ENCODE measurements at places on chromosomes 16 and 17.

DNA sequence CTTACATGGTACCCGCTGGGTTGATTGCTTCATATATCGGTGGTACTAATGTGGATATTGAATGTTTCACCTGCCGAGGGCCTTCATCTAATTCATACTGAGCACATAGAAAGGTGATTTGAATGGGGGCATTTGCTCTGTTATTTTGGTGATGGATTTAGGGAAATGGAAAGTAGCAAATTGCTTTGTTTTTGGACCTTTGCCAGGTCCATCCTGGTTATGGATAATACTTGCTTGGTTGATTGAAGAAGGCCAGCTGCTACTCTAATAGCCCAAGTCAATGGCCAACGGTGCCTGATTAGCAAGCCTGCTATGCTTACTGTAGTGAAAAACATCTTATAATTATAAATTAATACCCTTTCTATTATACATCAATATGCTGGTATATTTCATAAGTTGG lies 253.6 kb downstream of the CDH13 start:
- no peak for DNase-seq

- DNase-seq, result no peak
Observed at GRCh38 chr16:20838240-20838639, 31.9 kb downstream of the REXO5 start.

- no peak for DNase-seq
Observed at GRCh38 chr17:76267051-76267576, 2.0 kb downstream of the UBALD2 start.

- DNase-seq, result no peak
Observed at GRCh38 chr17:57663326-57664070, 81.6 kb downstream of the CCDC182 start.

DNA sequence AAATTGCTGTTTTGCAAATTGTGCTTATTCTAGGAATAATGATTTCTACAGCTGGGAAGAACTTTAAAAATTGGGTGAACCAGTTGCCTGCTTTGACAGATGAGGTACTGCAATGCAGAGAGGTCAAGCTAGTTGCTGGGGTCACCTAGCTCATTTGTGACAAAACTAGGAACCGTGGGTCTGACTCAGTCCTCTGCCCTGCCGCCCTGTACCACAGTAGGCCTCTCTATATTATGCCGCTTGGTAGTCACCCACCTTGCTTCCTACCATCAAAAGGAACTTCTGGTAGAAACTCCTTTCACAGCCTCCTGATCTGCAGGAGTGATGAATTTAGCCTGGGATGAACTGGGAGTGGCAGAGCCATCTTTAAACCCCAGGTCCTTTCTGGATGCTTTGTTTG lies 105.7 kb downstream of the PITPNC1 start:
- no peak for DNase-seq

DNA sequence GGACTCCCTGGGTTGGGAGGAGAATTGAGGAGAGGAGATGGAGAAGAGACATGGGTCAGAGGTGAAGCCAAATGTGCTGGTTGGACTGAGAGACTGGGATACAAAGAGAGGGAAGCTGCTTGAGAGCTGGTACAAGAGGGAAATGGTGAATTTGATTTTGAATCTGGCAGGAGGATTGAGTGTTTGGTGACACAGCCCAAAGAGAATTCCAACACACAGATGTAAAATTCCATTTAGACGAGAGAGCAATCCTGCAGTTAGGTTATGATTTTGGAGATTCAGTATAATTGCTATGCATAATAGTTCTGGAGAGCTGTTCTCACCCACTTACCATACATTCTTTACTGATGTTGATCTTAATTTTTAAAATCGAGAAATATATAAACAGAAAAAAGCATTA lies 57.7 kb downstream of the HSD17B2 start:
- DNase-seq, result no peak

DNA sequence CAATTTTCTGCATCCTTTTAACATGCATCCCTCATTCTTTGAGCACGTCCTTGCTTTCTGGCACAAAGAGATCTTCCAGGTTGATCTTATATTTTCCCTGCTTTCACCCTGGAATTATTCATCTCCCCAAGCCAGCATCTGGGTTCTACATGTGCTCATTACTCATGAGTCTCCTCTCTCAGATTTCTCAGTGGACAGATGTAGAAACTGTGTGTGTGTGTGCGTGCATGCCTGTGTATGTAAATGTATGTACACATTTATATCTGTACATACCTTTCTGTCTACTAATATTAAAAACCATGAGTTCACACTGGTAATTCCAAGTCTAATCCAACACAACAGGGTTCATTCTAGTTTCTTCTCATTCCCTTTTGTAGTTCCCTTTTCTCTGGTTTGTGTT lies 41.9 kb upstream of the NSRP1 start:
- no peak for DNase-seq

GRCh38 chr17:14351493-14351892 lies 50.6 kb downstream of the HS3ST3B1 start:
- DNase-seq, result no peak

- no peak for DNase-seq
Observed at GRCh38 chr16:87306516-87306915, 10.7 kb downstream of the C16orf95 start.

DNA sequence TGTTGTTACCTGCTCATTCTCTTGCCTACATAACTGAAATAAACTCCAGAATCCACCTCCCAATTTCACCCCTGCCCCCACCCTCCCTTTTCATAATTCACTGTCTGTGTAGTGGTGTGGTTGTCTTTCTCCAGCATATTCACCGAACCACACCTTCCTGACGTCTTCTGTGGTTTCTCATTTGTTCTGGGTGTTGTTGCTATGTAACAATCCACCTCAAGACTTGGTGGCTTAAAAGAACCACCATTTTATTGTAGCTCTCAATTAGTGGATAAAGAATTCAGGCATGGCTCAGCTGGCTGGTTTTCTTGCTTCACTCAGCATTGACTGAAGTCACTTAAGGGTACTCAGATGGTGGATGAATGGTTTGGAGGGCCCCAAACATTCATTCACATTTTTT lies 229.8 kb downstream of the MAF start:
- DNase-seq, result no peak

- DNase-seq, result no peak
Observed at GRCh38 chr16:1288813-1289476, 20.5 kb upstream of the UBE2I start.

DNA sequence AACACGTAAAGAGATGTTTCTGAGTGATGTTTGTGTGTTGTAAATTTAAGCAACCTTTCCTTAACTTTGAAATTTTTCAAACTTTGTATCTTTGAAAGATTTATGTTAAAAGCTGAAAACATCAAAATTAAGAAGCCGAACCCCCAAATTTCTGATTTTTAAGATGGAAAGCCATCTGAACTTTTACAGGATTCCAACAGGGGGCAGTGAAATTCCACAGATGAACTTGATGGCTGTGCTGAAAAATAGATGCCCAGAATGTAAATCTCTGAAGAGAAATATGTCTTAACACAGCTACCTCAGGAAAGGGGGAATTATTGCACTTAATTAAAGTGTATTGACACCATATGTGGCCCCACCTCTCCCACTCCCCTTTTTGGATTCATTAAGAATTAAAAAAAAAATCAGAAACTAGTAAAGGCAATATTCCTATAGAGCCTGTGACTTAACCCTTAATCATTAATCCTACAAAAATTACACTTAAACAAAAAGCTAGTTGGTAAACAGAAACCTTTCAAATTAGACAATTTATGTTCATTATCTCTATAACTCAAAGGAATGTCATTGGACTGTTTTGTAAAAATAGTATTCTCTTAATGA lies 597.9 kb downstream of the KCNJ2 start:
- DNase-seq, result no peak

GRCh38 chr17:80819422-80820164 lies 172.0 kb upstream of the CHMP6 start:
- no peak for DNase-seq

DNA sequence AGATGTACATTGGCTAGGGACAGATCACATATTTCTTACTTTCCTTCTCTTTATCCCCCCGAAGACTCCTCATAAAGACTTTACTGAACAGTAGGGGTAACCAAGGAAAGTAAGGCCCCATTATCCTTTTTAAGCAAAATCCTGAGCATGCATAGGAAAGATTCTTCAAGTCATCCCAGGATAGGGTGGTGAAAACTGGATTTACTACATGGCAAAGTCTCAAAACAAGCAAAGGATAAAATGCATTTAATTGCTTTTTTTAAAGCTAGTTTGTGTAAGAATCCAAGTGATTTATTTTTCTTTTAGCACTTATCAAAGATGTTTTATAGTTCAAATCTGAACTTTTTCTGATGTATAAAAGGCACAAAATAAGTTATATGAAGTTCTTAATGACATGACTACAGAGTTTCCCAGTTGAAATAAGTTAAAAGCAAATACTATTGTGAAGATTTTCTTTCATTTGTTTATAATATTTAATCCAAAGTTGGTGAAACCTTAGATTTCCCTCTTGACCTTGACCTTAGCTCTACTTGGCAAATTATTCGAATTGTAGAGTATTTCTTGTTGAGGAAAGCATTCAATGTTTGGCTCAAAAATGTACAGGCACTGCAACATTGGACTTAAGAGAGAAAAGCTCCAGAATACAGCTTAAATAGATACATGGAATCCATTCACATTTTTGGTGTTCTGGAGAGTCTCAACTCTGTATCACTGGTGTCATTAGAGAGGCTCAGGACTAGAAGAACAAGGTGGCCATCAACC lies 104.3 kb downstream of the ABCA8 start:
- no peak for DNase-seq

- peak; percentile 20 for DNase-seq
Observed at GRCh38 chr16:68396481-68396880, 51.8 kb downstream of the SMPD3 start.

DNA sequence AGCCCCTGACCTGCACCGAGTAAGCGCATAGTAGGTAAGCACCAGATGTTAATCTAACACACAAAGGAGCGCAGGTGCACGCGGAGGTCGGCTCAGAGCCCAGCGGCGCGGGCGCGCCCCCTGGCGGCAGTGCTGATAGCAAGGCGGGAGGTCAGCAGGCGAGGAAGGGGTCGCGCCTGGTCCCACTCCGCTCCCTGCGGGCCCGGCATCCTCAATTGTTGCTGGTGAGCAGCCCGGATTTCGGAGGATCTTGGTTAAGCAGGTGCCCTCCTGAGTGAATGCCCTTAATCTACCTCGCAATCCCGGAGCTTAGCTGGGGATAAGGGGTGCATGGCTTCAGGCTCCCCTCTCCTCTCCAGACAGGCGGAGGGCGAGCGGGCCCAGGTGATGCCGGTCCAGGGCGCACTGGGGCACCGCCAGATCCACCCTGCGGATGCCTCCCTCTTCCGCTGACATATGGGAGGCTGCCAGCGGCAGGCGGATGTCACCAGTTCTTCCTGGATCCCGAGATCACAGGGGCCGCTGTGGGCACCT lies 4.0 kb upstream of the WNT3 start:
- no peak for DNase-seq

- DNase-seq, result no peak
Observed at GRCh38 chr16:64238571-64238970, 883.3 kb downstream of the CDH11 start.

GRCh38 chr17:31582151-31582907 lies 190.9 kb downstream of the RAB11FIP4 start:
- DNase-seq, result no peak

DNA sequence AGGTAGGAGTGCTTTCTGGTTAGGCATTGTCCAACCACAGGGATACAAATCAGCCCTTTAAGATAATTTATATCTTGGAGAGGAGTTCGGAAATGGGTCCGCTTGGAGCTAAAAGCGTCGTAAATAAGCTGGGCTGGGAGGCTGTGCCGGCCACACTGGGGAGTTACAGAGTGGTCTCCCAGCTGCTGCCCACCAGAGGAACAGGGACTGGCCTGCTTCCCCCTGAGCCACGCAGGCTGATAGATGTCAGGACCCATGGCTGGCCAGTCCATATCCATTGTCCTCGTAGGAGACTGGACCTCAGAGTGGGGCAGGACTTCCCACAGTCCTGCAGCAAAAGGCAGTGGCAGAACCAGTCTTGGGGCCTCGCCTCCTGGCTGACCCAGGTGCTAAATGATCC lies 12.6 kb upstream of the WSCD1 start:
- no peak for DNase-seq

DNA sequence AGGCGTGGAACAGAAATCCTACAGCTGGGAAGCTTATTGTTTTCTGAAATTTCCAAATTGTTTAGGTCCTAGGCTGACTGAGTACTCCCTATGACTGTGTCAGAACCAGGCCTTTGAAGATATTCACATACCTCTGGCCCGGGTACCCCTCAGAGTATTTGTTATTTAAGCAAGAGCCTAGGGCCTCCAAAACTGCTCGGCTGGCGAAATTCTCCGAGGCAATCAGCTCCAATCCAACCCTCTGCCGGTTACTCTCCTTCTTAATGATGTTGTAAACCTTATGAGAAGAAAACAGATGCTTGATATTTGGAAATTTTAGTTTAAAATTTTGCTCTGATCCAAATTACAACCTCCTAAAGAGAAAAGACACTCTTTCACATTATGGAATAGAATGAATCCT lies 9.8 kb downstream of the SHMT1 start:
- DNase-seq, result no peak

DNA sequence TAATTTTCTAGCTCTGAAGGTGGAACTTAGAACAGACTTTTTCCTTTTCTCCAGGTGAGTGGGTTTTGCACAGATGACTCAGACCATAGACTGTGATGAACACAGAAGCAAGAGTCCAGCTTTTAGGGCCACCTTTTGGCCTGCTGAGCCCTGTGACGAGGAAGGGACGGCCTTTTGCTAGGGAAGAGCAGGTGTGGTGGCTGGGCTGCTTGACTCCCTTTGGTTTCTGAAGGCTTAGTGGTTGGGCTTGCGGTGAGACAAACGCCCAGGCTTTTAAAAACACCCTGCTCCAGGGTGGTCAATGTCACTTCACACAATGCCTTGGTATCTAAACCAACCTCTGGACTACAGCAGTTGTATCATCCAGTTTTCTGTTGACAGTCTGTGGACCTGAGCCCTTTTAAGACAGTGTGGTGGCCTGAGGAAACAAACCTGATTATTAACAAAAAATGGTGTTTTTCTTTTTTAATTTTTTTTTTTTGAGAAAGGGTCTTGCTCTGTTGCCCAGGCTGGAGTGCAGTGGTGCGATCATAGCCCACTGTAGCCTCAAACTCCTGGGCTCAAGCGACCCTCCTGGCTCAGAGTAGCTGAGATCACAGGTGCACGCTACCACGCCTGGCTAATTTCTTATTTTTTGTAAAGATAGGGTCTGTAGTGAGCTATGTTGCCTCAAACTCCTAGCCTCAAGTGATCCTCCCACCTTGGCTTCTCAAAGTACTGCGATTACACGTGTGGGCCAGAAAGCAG lies 134.0 kb downstream of the SNX29 start:
- DNase-seq, result no peak

DNA sequence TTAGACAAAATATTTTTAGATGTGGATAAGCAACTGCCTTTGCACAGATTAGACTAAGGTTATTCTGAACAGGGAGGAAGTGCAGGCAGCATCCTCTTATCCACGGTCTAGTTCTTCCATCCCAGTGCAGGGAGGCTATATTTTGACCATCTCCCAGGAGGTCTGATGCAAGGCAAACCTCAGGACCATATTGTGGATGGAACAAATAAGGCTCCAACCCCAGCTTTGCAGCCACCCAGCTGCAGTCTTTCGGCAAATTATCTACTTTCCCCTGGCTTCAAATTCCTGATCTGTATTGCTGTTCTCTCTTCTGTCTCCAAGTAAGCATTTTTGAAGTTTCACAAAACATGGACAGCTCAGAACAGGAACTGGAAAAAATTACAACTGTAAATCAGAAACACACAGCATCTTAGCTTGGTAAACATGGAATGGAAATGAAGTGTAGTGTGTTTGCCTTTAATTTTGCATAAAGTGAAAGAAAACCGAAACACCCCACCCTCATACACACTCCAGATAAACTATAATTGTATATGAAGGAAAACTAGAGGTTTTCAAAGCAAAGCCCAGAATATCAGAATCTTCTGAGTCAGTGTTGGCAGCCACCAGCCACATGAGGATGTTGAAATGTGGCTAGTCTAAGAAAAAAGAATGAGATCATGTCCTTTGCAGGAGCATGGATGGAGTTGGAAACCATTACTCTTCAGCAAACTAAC lies 33.5 kb upstream of the MON1B start:
- no peak for DNase-seq
